Upper lobe of left lung (tissue), 6 donors: ENCODE measurements at places on chromosomes 3 and 15. TPM values are rescaled to one million over a fixed set of nuclear protein-coding genes. Genes with fewer than 3 reads are reported as not detected.

Gene HRH1
- total RNA-seq: 4.2 TPM

Gene SLC22A14
- not detected for total RNA-seq

Gene NR1I2
- total RNA-seq: not detected

Gene PRR20G
- not detected for total RNA-seq

DNA sequence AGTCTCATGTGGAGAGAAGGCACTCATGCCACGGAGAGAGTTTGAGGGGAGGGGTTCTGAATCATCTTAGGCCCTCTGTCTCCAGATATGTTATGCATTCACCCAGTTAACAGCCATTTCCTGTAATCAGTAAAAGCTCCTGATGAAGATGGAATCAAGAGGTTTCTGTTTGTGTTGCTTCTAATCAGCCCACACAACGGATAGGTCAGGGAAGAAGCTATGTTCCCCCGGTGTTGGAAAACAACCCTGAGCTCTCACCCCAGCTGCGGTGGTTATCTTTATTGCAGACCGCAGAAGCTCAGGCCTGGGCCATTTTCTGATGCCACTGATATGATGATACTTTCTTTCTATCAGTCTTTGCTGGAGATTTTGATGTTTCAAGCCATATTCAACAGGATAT is 338.5 kb upstream of the ONECUT1 start:
- no peaks in the 10 kb centered on the region for H3K36me3 ChIP-seq
- H3K4me3 ChIP-seq: no peak overlapping the region
- H3K4me1 ChIP-seq: no peaks in the 10 kb centered on the region
- no peak for DNase-seq

- no peaks in the 10 kb centered on the region for H3K27me3 ChIP-seq
- no peaks in the 10 kb centered on the region for H3K4me1 ChIP-seq
- H3K27ac ChIP-seq: no peak overlapping the region
- no peaks in the 10 kb centered on the region for H3K36me3 ChIP-seq
These were observed 23.2 kb downstream of the MINAR1 start for GRCh38 chr15:79455361-79455760.

GRCh38 chr3:155252021-155252420 is 41.5 kb downstream of the STRIT1 start:
- H3K27ac ChIP-seq: no peak overlapping the region
- H3K36me3 ChIP-seq: no peaks in the 10 kb centered on the region
- H3K4me1 ChIP-seq: no peaks in the 10 kb centered on the region

GRCh38 chr3:46926871-46927717 is 49.5 kb downstream of the CCDC12 start:
- no peaks in the 10 kb centered on the region for H3K27me3 ChIP-seq
- H3K36me3 ChIP-seq: peaks cover 30% of the 10 kb centered on the region
- DNase-seq: no peak
- H3K4me1 ChIP-seq: peaks cover 75% of the 10 kb centered on the region

- no peaks in the 10 kb centered on the region for H3K36me3 ChIP-seq
- DNase-seq: no peak
- no peak overlapping the region for H3K27ac ChIP-seq
- H3K4me3 ChIP-seq: no peak overlapping the region
- H3K4me1 ChIP-seq: no peaks in the 10 kb centered on the region
These were observed 186.3 kb upstream of the GPR149 start for GRCh38 chr3:154616298-154616697.

- H3K27ac ChIP-seq: no peak overlapping the region
- no peaks in the 10 kb centered on the region for H3K36me3 ChIP-seq
- DNase-seq: no peak
These were observed 407.1 kb downstream of the VPS13C start for GRCh38 chr15:61653110-61653509.

GRCh38 chr15:40240619-40241221 is 1.9 kb downstream of the PAK6 start:
- H3K27me3 ChIP-seq: no peaks in the 10 kb centered on the region
- H3K4me1 ChIP-seq: peaks cover 12% of the 10 kb centered on the region
- no peaks in the 10 kb centered on the region for H3K36me3 ChIP-seq
- no peak overlapping the region for H3K27ac ChIP-seq
- no peak for DNase-seq

- no peak overlapping the region for H3K27ac ChIP-seq
- DNase-seq: no peak
- H3K27me3 ChIP-seq: no peaks in the 10 kb centered on the region
These were observed 531 bp upstream of the MAP1A start for GRCh38 chr15:43516801-43517353.

DNA sequence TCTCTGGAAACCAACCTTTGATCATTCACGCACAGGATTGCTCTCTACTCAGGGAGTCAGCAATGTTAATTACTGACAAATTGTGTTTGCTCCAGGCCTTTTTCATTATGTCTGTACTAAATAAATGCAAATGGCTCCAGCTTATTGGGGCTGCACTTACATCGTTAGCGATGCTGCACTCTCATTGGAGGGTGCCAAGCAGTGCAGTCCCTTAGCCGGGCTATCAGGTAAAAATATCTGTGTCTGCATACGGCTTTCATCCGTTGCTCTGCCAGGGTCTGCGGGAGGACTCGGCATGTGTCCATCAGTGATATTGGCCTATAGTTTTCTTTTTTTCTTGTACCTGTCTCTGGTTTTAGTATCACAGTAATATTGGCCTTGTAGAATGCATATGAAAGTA is 471.5 kb upstream of the CADM2 start:
- no peaks in the 10 kb centered on the region for H3K36me3 ChIP-seq
- H3K27ac ChIP-seq: no peak overlapping the region
- no peaks in the 10 kb centered on the region for H3K4me1 ChIP-seq
- DNase-seq: no peak

GRCh38 chr15:35170207-35170606 is 85.1 kb upstream of the NANOGP8 start:
- DNase-seq: no peak
- no peaks in the 10 kb centered on the region for H3K4me1 ChIP-seq
- no peak overlapping the region for H3K4me3 ChIP-seq
- H3K36me3 ChIP-seq: no peaks in the 10 kb centered on the region
- no peak overlapping the region for H3K27ac ChIP-seq

DNA sequence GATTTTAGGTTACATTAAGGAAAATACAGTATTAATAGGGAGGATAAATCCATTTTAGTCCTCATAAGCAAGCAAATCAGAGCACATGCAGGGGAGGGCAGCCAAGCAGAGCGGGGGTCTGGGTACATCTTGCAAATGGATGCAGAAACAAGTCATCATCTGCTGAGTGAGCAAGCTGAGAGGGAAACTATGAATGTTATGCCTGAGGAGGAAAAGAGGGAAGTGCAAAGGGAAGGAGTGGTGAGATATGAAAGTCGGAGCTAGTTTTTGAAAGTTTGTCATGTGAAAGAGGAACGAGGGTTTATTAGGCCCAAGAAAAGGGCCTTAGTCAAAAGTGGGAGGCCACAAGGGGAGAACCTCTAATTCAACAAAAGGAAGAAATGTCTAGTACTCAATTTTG is 15.4 kb downstream of the PTX3 start:
- no peaks in the 10 kb centered on the region for H3K36me3 ChIP-seq
- no peak overlapping the region for H3K27ac ChIP-seq
- H3K4me3 ChIP-seq: no peak overlapping the region
- no peak for DNase-seq
- H3K27me3 ChIP-seq: no peaks in the 10 kb centered on the region

GRCh38 chr15:25783607-25784540 is 79.3 kb downstream of the ATP10A start:
- no peaks in the 10 kb centered on the region for H3K36me3 ChIP-seq
- H3K27me3 ChIP-seq: no peaks in the 10 kb centered on the region
- peaks cover 42% of the 10 kb centered on the region for H3K4me1 ChIP-seq

DNA sequence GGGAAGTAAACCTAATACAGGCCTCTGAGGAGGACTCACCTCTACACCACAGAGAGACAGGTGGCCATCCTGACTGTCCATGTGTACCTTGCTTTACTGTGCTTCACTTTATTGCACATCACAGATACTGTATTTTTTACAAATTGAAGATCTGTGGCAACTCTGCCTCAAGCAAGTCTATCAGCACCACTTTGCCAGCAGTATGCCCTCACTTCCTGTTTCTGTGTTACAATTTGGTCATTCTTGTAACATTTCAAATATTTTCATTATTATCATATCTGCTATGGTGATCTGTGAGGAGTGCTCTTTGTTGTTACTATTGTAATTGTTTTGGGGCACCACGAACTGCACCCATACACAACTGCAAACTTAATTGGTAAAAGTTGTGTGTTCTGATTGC is 78.0 kb downstream of the BBX start:
- no peaks in the 10 kb centered on the region for H3K36me3 ChIP-seq
- DNase-seq: no peak
- H3K27me3 ChIP-seq: no peaks in the 10 kb centered on the region
- H3K4me3 ChIP-seq: no peak overlapping the region
- no peak overlapping the region for H3K27ac ChIP-seq

DNA sequence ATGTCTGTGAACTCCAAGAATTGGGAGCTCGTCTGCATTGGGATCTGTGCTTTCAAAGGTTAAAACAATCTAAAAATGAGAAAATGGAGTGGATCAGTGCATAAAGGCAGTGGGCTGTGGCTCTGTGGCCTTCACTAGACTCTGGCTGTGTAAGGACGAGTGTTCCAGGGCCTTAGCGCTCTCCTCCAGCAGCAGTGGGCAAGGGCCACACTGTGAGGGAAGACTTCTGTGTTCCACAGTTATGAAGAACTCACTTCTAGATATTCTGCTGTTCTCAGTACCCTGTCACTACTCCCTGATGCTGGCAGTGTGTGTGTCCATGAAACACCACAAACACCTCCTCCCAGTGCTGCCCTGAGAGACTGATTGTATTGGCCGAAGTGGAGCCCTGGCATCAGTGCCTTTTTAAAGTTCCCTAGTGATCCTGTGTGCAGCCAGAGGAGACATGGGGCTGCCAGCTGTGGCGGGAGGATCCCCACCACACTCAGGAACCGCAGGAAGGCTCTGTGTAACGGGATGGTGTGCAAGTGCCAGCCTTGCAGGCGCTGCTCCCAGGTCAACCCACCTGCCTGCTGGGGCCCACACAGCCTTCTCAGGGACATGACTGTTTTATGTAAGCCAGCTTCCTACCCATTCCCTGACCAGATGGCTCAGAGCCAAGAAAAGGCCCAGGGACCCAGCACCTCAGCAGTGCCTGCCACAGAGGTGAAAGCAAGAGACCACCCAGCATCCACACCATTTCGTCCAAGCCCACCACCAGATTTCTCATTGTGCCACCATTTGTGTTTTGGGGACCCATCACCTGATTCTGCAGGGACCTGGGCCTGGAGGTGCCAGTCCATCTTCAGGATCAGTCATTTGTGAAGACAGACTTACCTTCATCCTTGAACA is 40.4 kb downstream of the ABTB1 start:
- peak overlapping the region; percentile 49 for H3K27ac ChIP-seq
- DNase-seq: no peak
- H3K4me3 ChIP-seq: no peak overlapping the region
- H3K27me3 ChIP-seq: no peaks in the 10 kb centered on the region
- H3K36me3 ChIP-seq: no peaks in the 10 kb centered on the region
- H3K4me1 ChIP-seq: peaks cover 26% of the 10 kb centered on the region

GRCh38 chr3:186361762-186362536 is at the start of gene DGKG:
Gene DGKG (minus strand): TSS chr3:186362234. CDS start chr3:186320459, 41,775 bp downstream.
- H3K27ac ChIP-seq: peak within 1 kb of the TSS; percentile 85
- no peaks in the 10 kb centered on the region for H3K27me3 ChIP-seq
- no peaks in the 10 kb centered on the region for H3K36me3 ChIP-seq
- H3K4me3 ChIP-seq: peak within 1 kb of the TSS; percentile 50
- peak; percentile 70 for DNase-seq

- no peaks in the 10 kb centered on the region for H3K27me3 ChIP-seq
- DNase-seq: no peak
- no peak overlapping the region for H3K27ac ChIP-seq
- H3K4me1 ChIP-seq: peaks cover 5% of the 10 kb centered on the region
- H3K36me3 ChIP-seq: no peaks in the 10 kb centered on the region
These were observed 24.3 kb downstream of the PGPEP1L start for GRCh38 chr15:98983334-98983733.

DNA sequence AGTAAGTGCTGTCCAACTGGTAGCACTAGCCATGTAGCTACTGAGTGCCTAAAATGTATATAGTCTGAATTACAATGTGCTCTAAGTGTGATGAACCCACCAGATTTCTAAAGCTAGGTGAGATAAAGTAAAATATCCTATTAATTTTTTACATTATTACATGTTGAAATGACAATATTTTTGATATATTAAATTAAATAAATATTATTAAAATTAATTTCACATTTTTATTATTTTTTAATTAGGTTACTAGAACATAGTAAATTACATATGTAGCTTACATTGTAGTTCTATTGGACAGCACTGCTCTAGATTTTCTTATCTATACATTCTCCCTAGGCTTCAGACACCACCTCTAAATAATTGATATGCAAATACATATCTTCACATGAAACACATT is 9.2 kb upstream of the OR5K1 start:
- no peak for DNase-seq
- H3K27me3 ChIP-seq: no peaks in the 10 kb centered on the region
- no peaks in the 10 kb centered on the region for H3K4me1 ChIP-seq
- H3K4me3 ChIP-seq: no peak overlapping the region
- H3K36me3 ChIP-seq: no peaks in the 10 kb centered on the region
- no peak overlapping the region for H3K27ac ChIP-seq

DNA sequence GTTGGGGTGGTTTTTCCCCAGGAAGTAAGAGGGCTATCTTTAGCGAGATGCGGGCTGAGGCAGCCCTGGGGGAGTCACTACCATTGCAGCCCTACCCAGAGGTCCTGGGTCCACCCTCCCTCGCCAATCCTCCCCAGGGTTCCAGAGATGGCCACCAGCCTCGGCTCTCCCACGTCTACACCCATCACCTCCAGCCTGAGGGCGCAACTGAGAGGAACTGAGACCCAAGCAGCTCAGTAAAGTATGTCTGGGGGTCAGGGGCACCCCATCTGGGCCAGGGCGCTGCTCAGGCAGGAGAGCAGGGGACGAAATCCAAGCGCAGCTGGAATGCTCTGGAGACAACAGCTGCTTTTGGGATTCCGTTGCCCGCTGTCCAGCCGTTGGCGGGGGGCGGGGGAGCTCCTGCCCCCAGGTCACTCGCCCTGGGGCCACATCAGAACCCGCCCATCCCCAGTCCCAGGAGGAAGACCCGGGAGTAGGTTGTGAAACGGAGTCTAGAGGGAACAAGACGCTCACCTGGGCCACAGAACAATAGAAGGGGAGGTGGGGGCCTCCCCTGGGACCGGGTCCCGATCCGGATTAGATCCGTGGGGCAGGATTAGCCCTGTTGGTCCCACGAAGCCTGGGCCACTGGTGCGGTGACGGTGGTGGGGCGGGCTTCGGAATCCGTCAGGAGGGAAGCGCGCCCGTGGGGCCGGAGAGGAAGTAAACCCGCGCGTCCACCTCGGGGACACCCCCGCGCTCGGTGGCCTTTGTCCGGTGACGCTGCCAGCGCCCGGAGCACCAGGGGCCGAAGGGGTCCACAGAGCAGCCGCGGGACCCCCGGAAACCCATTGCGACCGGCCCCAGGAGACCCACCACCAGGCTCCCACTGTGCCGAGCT is 1.4 kb upstream of the NDUFAF3 start:
- peak overlapping the region; percentile 100 for H3K27ac ChIP-seq
- peak overlapping the region; percentile 79 for H3K4me3 ChIP-seq
- peaks cover 48% of the 10 kb centered on the region for H3K4me1 ChIP-seq

- H3K36me3 ChIP-seq: no peaks in the 10 kb centered on the region
- no peaks in the 10 kb centered on the region for H3K4me1 ChIP-seq
- no peak overlapping the region for H3K4me3 ChIP-seq
These were observed 33.7 kb downstream of the BNC1 start for GRCh38 chr15:83250781-83251180.
